Smooth muscle cell of the pulmonary artery (primary cell): ENCODE measurements at places on chromosomes 1 and 21. TPM values are rescaled to one million over a fixed set of nuclear protein-coding genes. Genes with fewer than 3 reads are reported as not detected.

ZBTB40 gene
- total RNA-seq: 13.7 and 13.9 TPM in 2 replicates

LRRC38 gene
- total RNA-seq: 0.07 TPM in 1 of 2 replicates, not detected in the other

PARS2 gene
- 4.0 and 5.8 TPM in 2 replicates for total RNA-seq

OLIG2 gene
- not detected in 2 replicates for total RNA-seq

SEMA4A gene
- total RNA-seq: 1.6 and 2.7 TPM in 2 replicates

TDRD5 gene
- total RNA-seq: not detected in 2 replicates

NCAM2 gene
- total RNA-seq: 3.1 and 9.1 TPM in 2 replicates

RGS1 gene
- not detected in 2 replicates for total RNA-seq

SLC44A5 gene
- total RNA-seq: 0.85 and 2.2 TPM in 2 replicates

AQP10 gene
- 0.07 and 0.13 TPM in 2 replicates for total RNA-seq

DNAJC6 gene
- total RNA-seq: 4.3 and 6.8 TPM in 2 replicates

CELA2A gene
- 0.20 TPM in 1 of 2 replicates, not detected in the other for total RNA-seq

SRGAP2 gene
- 72.7 and 112 TPM in 2 replicates for total RNA-seq

A3GALT2 gene
- not detected in 2 replicates for total RNA-seq

CTBS gene
- 21.1 and 22.9 TPM in 2 replicates for total RNA-seq

RGL1 gene
- total RNA-seq: 26.5 and 36.4 TPM in 2 replicates

RNU1-2 gene
- total RNA-seq: under 0.01 TPM in 2 replicates

GBP6 gene
- not detected in 2 replicates for total RNA-seq

NFYC gene
- 22.3 and 22.5 TPM in 2 replicates for total RNA-seq
